Activated CD4-positive, alpha-beta memory T cell treated with anti-CD3 and anti-CD28 coated beads, Interleukin-2, amount 10 ng/mL, durations not matched to agents 7 days and 5 days (primary cell): ENCODE measurements at places on chromosomes 3 and 15. TPM values are rescaled to one million over a fixed set of nuclear protein-coding genes. Genes with fewer than 3 reads are reported as not detected.

CCR3 gene
- total RNA-seq, result 1.9 TPM

CHST13 gene
- not detected for total RNA-seq

DNA sequence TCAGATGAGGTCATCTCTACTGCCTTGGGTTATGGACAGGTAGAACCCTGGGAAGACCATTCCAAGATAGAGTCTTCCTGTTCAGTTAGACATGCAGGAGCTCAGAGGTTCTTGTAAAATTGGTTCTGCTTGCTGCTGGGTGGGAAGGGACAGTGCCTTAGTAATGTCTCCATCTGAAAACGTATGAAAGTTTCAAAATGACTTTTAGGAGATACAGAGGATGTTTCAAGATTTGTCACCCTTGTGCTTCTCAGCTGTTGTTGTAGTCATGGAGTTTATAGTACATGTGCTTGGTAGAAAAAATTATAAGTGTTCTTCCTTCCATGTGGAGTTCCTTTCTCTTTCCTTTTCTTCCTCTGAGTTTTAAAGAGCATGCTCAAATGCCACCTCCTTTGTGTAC is 885.2 kb upstream of the CFAP20DC start:
- no peaks in the 10 kb centered on the region for H3K27me3 ChIP-seq
- H3K27ac ChIP-seq, result no peak overlapping the region
- peaks cover 17% of the 10 kb centered on the region for H3K4me1 ChIP-seq
- no peak for DNase-seq
- H3K36me3 ChIP-seq, result peaks cover 6% of the 10 kb centered on the region
- no peak overlapping the region for H3K4me3 ChIP-seq

GRCh38 chr15:33083232-33084081 is 111.1 kb downstream of the FMN1 start:
- no peaks in the 10 kb centered on the region for H3K4me1 ChIP-seq
- H3K36me3 ChIP-seq, result no peaks in the 10 kb centered on the region
- H3K27me3 ChIP-seq, result no peaks in the 10 kb centered on the region
- DNase-seq, result no peak
- no peak overlapping the region for H3K4me3 ChIP-seq

GRCh38 chr3:98008855-98009254 is 26.3 kb downstream of the GABRR3 start:
- DNase-seq, result no peak
- H3K27me3 ChIP-seq, result no peaks in the 10 kb centered on the region
- no peak overlapping the region for H3K27ac ChIP-seq
- H3K4me1 ChIP-seq, result peaks cover 39% of the 10 kb centered on the region
